NK-92 treated with Interleukin-12 subunit alpha and Interleukin-12 subunit beta, amount 100 ng/mL, for 24 hours (cell line): ENCODE measurements at places on chromosomes 1 and 21.

GRCh38 chr1:228341814-228342626 is 64.6 kb downstream of the TRIM11 start:
- no peak for DNase-seq

- DNase-seq = no peak
Observed at GRCh38 chr1:25527226-25527846, 16.1 kb upstream of the LDLRAP1 start.

DNA sequence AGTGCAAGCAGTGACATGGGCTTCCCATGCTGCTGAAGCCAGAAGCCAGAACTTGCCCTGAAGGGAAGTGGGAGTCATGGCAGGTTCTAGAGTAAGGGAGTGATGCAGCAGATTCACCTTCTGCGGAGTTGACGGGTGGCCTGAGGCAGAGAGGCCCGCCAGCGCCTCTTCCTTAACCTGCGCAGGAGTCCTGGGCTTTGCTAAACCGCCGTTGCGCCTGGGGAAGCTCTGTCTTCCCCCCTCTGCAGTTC is 67.3 kb downstream of the OBSCN start:
- DNase-seq = no peak

DNA sequence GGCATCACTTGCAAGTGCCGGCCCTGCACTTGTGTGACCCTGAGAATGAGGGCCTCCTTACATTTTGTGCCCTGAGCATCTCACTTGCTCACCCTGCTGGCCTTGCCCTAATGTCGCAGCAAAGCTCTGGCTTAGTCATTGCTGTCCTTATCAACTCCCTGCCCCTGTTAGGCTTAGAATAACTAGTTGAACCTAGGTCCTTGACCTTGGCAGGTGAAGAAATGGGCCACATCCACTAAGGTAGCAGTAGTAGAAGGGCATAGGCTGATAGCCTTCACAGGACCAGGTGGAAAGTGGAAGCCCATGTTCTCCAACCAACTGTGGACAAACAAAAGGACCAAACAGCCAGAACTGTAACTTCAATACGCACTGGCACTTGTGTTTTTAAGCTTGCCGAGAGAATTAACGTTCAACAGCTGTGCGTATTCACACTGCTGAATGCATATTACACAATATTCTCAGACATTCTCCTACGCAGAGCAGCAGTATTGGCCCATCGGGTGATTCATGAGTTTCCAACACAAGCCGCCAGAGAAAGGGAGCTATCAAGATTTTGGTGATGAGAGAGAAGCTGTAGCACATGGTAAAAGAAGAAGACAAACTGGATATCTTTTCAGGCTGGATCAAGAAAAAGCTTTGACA is 27.7 kb upstream of the PTGFRN start:
- DNase-seq = peak; percentile 3

- no peak for DNase-seq
Observed at GRCh38 chr1:160189649-160190625, at the start of gene CASQ1. TSS of gene CASQ1 (plus strand) at chr1:160190575. CDS start at chr1:160190752, 177 bp downstream.

- no peak for DNase-seq
Observed at GRCh38 chr1:204598319-204598969, 82.2 kb downstream of the MDM4 start.

DNA sequence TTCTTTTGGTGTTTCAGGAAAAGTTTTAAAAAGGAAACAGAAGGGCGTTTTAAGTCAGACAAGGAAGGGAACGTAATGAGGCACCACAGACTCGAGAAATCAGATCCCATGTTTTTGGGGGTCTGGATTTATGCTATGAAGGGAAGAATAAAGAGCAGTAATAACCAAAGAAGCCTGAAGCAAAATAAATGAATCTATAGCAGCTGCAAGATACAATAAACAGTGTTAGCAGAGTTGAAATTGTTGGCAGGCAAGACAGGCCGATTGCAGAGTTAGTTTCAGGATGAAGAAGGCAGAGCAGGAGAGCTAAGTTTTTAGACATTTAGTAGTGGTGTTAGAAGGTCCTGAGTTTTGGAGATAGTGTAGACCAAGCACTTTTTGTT is 425 bp downstream of the DDR2 start:
- DNase-seq = no peak

DNA sequence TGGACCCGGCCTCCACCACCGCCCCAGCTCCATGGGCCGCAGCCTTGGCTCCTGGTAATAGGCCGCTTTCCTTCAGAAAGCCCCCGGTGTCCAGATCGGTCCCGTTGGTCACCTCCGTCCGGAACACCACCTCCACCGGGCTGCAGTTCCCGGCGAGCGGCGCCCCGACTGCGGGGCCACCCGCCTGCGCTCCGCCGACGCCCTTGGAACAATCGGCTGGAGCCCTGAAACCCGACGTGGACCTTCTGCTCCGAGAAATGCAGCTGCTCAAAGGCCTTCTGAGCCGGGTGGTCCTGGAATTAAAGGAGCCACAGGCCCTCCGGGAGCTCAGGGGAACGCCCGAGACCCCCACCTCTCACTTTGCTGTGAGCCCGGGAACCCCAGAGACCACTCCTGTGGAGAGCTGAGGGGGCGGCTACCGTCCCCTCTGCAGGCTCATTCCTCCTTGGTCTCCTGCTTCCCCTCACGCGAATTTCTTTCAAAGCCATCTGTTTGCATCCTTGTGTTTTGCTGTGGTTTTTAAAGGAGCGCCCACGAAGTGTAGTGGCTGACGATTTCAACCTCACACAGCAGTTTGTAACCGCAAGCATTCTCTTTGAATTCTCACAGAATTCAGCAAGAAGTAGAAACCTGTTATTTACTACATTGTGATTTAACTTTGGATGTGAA is 6.0 kb downstream of the FCRLB start:
- DNase-seq = no peak

DNA sequence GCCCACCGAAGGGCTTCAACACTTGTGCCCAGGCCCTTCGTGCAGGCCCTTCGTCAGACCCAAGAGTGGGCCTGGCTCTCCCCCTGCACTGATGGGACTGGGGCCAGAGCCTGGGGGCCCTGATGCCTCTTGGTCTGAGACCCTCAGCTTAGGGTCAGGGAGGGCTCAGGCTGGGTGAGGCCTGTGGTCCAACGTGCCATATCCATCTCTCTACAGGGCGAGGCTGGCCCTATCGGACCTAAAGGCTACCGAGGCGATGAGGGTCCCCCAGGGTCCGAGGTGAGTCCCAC is 15.6 kb downstream of the COL6A1 start:
- DNase-seq = no peak

DNA sequence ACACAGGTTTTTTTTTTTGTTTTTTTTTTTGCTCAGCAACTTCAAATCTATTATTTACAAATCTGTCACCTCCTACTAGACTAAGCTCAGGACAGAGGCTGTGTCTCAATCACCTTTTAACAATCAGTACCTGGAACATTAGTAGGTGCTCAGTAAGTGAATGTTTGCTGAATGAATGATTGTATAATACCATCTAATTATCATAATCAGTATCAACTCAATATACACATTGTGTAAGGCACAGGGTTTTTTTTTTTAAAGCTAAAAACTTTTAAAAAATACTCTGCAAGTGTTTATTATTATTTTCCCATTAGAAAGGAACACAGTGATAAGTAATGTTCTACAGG is 9.2 kb downstream of the ERRFI1 start:
- no peak for DNase-seq

GRCh38 chr1:232486006-232486405 is 143.9 kb downstream of the SIPA1L2 start:
- no peak for DNase-seq

DNA sequence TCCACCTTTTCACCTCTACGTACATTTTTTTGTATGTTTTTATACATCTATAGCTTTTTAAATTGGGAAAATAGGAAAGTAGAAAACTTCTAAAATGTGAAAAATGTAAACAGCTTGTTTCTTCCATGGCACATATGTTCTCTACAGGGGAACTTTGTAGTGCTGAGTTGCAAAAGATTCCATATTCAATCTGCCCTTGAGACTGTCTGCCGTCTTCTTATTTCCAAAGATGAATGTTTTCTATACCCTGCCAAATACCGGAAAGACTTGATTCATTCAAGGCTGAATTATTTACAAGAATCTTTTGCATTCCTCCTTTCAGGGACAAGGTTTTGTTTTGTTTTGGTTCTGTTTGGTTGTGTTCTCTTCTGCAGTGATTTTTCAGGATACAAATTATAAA is 1334.5 kb upstream of the ADGRL4 start:
- DNase-seq = no peak

- DNase-seq = no peak
Observed at GRCh38 chr21:45870421-45870820, 111.1 kb upstream of the COL6A1 start.

- peak; percentile 66 for DNase-seq
Observed at GRCh38 chr1:148318123-148318903, 164.8 kb downstream of the PPIAL4G start.

DNA sequence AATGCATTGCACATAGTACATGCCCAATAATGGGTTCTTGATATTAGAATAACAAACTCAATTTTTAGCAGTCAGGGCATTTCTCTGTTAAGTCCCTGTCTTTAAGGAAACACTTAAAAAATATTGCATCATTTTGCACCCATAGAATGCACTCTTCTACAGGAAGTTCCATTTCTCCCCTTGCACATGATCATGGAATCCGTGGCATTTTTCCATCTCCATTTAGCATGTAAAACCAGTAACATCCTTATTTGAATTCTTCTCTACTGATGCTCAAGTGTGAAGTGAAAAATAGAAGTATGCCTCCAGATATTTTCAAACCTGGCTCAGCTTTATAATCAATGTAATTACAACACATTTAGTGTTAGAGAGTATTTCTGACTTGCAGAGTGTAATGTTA is 192.8 kb downstream of the RWDD3 start:
- DNase-seq = no peak

DNA sequence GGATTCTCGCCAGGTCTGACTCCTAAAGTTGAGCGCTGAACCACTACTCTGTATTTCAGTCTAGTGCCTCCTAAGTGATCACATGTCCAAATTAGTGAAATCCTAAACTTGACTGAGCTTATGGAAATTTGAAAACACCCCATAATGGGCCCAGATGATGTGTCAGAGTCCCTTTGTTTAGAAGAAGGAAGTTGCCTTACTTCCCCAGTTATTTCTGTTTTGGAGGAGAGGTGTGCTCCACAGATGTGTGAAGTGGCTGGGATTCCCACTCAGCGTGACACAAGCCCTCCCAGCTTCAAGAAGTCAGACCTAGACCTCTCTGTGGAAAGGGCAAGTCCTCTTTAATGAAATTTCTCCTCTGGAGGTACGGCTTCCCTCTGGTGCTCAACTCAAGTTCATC is 188.8 kb downstream of the TTLL7 start:
- no peak for DNase-seq

DNA sequence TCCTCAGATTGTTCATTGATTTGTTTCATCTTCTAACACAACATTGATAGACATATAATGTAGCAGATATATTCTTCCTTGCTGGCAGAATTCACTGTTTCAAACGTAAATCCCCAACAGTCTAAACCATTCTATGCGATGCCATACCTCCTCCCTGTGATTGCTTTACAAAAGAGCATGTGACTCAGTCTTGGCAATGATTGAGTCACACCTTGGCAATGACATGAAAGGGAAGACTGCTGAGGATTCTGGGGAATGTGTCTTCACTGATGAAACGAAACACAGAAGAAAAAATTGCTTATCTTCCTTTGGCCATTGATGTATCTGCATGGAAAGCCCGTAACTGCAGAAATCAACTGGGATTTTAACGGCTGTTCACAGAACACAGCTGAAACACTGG is 409.6 kb upstream of the ZRANB2 start:
- no peak for DNase-seq

- no peak for DNase-seq
Observed at GRCh38 chr1:155124503-155125463, 2.9 kb upstream of the EFNA1 start.

- no peak for DNase-seq
Observed at GRCh38 chr1:233182587-233182986, 112.9 kb downstream of the PCNX2 start.

DNA sequence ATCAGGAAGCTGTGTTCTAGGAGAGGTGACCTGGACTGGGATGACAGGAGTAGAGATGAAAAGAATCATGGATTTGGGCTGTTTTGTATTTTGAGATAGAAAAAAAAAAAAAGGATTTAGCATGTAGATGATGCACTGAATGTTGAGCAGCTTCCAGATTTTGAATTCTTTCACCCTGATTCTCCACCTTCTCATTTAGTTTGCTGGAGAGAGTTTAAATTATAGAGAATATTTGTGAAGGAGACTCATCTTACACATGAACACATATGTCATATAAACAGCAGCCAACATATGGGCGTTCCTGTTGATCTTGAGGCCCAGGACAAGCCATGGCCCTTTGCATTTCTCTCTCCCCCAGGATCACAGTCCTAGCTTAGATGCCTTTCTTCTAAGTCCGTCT is 7.4 kb downstream of the RPTN start:
- no peak for DNase-seq

DNA sequence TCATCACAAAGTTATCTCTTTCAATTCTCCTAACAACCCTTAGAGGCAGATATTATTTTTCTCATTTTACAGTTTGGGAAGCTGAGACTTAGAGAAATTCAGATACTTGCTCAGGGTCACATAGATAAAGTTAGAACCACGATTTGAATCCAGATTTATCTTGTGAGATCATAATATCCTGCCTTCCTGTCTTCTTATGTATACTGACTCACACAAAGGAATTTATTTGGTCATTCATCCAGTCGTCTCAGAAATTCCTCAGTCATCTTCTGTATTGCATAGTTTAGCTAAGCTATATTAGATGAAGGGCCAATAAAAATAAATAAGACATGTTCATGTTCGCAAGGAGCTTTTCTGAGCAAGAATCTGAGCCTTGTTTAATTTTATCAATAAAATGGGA is 35.8 kb upstream of the RUNX1 start:
- no peak for DNase-seq

DNA sequence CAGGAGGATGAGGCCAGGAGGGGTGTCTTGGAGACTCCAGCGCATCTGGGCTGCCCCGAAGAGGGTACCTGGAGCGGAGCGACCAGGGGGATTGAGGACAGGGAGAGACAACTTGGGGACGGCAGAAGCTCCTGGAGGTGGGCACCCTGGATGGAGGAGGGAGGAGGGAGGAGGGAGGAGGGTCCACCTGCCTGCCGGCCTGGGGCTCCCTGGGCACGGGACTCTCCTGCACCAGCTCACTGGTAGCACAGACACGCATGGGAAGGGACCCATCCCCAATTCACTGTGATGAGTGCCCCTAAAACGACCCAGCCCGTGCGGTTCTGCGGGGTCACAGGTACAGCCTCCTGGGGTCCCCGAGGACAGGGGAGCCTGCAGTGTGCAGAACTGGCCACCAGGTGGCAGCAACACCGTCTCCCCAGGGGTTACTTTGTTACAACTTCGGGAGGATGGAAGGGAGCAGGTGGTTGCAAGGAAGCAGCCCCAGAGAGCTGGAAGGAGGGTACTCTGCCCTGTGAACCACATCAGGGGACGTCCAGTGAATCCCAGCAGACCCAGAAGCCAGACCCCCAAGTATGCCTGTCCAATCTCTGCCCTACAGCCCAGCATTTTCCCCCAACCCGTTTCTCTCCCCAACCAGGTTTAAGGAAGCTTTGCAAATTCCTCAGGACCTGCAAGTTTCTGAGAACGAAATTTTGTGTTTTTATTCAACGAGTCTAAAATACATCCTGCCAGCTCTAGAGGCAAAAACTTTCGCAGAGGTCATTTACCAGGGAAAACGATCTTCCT is 482.4 kb downstream of the NPHP4 start:
- DNase-seq = no peak
